AG09319 (cell line): ENCODE measurements at places on chromosomes 13 and 19.

DNA sequence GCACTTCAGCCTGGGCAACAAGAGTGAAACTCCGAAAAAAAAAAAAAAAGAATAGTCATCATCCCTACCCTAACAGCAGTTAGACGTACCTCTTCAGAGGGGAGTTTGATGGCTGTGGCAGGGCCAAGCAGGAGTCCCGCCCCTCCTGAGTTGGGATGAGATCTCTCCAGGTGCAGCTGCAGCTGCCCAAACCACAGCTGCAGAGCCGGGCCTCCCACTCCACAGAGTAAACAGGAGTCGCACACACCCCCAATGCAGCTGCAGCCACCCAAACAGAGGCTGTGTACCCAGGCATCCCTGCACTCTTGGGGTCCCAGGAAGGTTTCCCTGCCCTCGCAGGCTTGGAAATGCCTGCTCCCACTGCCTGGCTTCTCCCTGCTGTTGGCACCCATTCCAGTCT, 17.4 kb upstream of the MLLT1 start:
- DNase-seq = no peak

DNA sequence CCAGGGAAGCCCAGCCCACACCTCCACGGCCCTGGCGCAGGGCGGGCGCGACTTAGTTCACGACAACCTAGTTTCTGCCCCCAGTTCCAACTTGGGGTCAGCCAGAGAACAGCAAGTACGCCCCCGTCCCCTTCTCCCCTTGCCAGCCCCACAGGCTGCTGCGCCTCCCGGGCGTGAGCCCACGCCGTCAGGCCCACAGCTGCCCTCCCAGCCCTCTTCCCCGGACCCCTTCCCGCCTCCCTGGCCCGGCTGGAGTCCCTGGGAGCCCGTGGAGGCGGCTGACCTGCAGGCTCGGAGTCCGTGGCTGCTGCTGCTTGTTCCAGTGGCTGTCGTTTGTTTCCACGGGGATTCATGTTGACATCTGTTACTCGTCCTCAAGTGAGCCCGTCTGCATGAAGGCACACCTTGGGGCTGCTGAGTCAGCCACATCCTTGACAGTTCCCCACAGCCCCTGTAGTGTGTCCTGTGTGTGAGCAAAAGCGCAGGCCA, 86.0 kb downstream of the ATP11A start:
- DNase-seq = no peak

- DNase-seq = no peak
These were observed 153.8 kb upstream of the SERP2 start for GRCh38 chr13:44219577-44220548.

DNA sequence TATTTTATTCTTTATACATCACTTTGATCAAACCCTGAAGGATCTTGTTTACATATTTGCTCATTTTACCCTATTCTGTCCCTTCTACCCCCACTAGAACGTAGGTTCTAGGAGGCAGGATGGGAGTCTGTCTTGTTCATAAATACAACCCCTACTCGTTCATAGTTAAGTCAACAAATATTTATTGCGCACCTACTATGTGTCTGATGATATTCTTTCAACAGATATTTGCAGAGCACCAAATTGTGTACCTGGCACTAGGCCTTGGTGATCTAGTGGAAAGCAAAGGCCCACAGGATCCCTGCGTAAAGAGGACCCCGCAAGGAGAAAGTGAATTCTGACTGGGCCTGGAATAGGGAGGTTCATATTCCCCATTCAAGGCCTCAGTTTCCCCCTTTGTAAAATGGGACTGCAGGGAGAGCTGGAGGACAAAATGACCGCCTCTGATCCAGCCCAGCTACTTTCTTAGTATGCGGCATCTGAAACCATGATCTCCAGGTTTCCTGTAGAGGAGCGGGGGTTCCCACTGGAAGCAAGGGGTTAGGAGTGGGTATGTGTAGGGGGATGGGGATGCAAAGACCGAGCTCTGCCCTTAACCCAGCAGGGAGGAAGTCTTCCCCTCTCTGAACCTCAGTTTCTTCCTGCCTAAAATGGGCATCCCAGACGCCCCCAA, 534 bp upstream of the GEMIN7 start:
- no peak for DNase-seq

GRCh38 chr19:5960005-5961001, 17.6 kb downstream of the RANBP3 start:
- no peak for DNase-seq

GRCh38 chr13:109859898-109860297, 73.5 kb upstream of the IRS2 start:
- no peak for DNase-seq

GRCh38 chr13:44374348-44374712, 706 bp downstream of the SERP2 start:
- no peak for DNase-seq

DNA sequence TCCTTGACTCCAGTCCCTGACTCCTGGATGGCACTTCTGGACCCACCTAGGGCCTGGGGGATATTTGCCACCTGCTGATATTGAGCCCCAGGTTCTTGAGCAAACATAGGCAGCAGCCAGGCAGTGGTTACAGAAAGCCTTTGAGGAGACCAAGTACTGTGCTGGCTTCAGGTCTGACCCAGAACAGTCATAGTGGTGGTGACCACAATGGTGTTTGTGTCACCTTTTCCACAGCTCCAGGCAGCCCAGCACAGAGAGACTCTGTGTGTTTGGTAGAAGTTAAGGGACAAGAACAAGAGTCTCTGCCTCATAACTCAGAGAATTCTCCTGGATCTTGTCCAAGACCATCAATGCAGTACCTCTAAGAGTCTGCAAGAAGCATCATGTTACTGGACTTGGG, 14.6 kb upstream of the CLC start:
- no peak for DNase-seq

- DNase-seq = peak; percentile 3
These were observed 1.7 kb downstream of the DPY19L3 start for GRCh38 chr19:32407004-32407992.

DNA sequence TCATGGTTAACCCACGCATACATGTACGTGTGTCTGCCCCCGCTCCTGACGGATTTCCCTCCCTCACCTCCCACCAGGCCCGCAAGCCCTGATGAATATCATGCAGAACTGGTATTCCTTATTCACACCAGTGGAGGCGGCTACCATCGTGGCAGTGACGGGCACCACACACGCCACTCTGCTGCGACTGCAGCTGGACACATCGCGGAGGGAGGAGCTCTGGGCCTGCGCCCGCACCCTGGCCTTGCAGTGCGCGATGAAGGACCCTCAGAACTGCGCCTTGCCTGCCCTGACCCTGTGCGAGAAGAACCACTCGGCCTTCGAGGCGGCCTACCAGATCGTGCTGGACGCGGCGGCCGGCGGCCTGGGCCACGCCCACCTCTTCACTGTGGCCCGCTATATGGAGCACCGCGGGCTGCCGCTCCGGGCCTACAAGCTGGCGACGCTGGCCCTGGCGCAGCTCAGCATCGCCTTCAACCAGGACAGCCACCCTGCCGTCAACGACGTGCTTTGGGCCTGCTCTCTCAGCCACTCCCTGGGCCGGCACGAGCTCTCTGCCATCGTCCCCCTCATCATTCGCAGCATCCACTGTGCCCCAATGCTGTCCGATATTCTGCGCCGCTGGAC, 35.0 kb downstream of the ZSWIM4 start:
- DNase-seq = no peak

DNA sequence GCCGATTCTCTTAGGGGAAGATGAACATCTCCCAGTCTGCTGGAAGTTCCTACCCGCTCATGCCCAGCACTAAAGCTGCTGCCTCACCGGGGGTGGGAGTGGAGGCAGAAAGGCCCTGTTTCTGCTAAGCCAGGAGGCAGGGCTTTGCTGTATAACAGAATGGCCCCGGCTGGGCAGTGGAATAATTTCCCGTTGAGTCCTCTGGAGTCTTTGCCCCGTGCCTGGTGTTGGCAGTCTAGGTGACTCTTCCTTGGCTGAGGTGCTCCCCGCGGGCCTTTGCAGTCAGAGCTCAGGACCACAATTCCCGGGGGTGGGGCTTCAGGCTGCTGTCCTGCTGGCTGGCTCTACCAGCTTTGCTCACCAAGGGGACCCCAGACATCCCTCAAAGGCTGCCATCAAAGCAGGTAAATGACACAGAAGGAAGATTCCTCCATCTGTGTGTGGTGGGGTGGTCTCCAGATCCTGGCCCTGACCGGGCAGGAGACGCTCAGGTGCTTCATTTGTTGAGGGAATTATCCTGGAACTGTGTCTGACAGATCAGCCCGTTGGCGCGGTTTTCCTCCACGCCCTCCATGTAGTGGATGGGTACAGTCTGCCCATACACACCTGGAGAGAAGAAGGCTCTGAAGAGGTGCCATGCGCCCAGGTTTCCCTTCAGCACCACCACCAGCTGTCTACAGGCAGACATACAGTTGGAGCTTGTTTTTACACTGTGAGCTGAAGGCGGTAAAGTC, 209.9 kb downstream of the TEX29 start:
- no peak for DNase-seq

GRCh38 chr13:94972262-94972661, 259.9 kb upstream of the SOX21 start:
- DNase-seq = no peak

GRCh38 chr13:112851107-112852038, 117.6 kb upstream of the MCF2L start:
- no peak for DNase-seq
